ENCODE measurements at places on chromosomes 12 and 14.

- DNase-seq, result no peak
These were observed 1.9 kb downstream of the LRRK2 start for GRCh38 chr12:40226705-40227104.

GRCh38 chr12:44224399-44225148 is 388.7 kb downstream of the TMEM117 start:
- no peak for DNase-seq

DNA sequence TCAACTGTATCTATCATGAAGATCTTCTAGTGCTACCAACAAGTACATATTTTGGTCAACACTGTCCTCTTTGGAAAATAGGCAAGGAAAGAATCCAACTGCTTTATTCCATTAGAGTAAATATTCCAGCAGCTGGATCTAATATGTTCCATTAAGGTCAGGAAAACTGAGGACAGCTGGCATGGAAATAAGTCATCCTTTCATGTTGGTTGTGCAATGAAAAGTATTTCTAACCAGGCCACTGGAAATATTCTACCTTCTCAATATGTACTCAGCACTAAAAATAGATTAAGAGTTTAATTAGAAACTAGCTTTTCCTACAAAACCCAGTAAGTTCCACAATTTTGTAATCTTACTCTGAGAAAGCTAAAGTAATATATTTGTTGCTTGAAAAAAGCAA is 19.6 kb downstream of the HIGD1C start:
- no peak for DNase-seq

GRCh38 chr14:97116546-97116945 is 319.4 kb downstream of the VRK1 start:
- no peak for DNase-seq

GRCh38 chr14:50335389-50335788 is 23.3 kb downstream of the DMAC2L start:
- DNase-seq, result no peak

GRCh38 chr12:7571257-7571656 is 67.7 kb upstream of the CD163 start:
- no peak for DNase-seq

- no peak for DNase-seq
These were observed 4.2 kb downstream of the MYH6 start for GRCh38 chr14:23403908-23404307.

DNA sequence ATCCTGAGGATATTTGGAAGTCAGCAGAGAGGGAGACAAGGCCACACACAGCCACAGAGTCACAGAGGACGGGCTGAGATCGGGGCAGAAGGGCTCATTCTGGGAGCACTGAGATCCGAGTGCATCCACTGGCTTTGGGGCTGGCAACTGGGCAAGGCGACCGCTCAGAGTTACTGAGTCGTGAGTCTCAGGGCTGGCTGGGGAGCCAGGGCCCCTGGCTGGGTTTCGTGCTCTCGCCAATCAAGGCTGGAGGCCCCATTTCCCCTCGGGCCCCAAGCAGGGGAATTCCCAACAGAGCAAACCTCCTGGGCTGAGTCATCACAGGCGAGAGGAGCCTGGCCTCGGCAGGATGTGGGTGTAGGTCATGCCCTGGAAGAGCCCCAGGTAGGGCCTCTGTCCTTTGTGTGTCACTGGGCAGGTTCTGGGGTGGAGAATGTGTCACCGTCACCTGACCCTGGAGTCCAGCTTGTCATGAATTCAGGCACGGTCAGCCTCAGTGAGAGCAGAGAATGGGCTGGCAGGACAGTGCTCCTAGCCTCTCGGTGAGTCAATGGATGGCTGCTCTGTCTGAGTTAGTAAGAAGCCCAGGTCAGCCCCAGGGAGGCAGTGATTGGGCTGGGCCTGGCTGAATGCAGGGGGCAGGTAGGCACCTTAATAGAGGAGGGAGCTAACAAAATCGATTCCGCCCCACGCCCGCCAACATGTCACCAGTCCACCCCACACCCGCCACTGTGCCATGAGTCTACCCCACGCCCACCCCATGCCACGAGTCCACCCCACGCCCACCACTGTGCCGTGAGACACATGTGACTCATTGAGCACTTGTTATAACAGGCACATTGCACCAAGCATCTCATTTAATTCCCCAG is 16.9 kb downstream of the ASB2 start:
- DNase-seq, result peak; percentile 97

DNA sequence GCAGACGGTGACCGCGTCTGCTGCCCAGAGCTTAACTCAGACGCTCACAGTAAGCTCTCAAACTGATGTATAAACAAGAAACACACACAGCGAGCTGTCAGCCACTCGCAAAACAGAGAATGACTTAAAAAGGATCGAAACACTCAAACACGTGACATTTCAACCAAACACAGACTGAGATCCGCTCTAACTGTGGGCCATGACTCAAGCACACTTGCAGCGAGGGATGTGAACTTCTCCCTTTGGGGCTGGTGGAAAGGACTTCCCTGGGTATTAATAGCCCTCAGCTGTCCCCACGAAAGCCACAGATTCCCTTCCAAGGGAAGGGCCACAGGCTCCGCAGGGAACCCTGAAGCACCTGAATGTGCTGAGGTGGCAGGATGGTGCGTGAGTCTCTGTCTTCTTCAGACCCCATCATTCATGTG is 29.1 kb downstream of the CCDC88C start:
- peak; percentile 84 for DNase-seq

DNA sequence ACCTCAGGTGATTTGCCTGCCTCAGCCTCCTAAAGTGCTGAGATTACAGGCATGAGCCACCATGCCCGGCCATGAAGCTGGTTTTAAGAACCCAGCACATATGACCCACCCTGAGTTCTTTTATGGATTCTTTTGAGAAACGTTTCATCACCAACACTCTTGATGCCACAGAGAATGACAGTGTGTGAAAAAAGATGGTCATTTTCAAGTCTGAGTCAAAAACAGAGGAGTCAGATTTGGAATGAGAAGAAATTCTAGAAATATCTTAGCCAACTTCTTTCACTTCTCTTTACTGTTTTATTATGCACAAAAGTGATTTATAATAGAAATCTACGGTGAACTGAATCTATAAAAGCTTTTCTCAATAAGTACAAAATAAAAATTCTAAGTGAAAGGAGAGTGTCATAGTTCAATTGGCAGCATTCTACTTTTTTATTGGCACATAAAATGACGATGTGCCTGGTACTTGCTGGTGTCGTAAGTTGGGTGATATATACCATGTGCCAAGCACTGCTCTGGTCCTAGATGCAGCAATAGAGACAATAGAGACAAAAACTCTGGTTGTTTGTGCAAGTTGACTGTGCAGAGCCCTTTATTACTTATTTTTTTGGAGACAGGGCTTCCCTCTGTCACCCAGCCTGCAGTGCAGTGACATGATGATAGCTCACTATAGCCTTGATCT is 33.9 kb downstream of the CCDC177 start:
- no peak for DNase-seq

DNA sequence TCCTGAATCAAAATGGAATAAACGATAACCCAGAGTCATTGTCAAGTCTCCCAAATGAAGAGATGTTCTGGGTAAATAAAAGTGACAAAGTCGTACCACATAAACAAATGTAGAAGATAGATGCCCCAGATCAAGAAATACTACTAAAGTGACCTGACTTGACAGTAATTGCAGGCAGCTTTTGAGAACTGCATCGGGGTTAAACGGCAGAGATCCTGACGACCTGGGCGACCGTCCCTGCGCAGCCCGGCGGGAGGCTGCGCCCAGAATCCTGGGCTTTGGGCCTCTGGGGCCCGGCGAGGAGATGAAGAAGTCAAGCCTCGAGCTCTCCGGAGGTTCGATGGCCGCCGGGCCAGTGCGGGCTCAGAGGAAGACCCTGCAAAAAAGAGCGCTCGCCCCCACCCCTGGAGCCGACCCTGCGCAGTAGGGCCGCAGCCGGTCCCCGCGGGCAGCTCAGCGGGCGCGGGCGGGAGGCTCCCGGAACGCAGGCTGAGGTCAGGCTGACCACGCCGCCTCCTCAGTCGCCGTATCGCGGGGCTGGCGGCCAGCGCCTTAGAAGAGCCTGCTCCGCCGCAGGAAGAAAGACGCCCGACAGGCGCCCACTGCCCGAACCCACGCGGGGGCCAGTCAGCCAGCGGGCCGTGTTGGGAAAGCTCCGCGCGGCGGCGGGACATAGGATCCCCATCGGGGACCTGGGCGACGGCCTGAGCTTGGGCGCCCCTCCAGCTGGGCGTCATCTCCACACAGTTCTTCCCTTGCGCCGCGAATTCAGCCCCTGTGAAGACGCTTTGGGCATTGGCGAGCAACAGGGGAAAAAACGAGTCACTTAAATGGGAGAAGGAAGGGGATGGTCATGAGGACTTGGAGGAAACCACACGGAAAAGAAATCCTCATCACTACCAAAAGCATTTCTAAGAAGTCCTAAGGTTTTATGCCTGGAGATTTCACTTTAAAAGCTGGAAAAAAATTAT is 16.0 kb downstream of the NKX2-1 start:
- no peak for DNase-seq

- DNase-seq, result peak; percentile 81
These were observed 50.4 kb downstream of the DYRK2 start for GRCh38 chr12:67698672-67699581.

DNA sequence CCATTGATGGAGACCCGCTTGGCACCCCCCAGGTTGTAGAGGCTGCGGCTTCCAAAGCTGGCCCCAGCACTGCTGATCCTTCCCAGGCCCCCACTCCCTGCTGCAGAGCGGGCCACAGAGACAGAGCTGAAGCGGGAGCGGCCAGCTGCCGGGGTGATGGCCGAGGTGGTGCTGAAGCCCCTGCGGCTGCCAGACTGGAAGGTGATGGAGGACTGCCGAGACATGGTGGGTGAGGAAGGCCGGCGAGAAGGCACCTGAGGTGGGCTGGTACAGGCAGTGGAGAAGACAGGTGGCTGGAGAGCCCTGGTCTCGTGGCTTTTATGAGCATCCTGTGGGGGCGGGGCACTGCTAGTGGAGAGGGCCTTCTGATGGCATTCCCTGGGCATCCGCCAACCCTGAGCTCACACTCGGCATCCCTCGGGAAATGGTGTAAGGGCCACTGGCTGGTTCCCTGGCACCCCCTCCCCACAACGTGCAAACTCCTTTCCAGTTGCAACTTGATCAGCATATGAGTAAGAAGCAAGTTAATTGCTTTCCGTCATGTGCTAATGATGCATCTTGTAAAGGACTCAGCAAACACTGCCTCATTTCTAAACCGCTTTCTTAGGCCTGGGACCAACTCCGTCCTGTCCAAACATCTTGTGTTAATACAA is at the start of gene KRT75:
TSS of gene KRT75 (minus strand) at position 291 of the 653 bp plus-strand sequence. CDS start at position 224, 67 bp downstream.
- no peak for DNase-seq

DNA sequence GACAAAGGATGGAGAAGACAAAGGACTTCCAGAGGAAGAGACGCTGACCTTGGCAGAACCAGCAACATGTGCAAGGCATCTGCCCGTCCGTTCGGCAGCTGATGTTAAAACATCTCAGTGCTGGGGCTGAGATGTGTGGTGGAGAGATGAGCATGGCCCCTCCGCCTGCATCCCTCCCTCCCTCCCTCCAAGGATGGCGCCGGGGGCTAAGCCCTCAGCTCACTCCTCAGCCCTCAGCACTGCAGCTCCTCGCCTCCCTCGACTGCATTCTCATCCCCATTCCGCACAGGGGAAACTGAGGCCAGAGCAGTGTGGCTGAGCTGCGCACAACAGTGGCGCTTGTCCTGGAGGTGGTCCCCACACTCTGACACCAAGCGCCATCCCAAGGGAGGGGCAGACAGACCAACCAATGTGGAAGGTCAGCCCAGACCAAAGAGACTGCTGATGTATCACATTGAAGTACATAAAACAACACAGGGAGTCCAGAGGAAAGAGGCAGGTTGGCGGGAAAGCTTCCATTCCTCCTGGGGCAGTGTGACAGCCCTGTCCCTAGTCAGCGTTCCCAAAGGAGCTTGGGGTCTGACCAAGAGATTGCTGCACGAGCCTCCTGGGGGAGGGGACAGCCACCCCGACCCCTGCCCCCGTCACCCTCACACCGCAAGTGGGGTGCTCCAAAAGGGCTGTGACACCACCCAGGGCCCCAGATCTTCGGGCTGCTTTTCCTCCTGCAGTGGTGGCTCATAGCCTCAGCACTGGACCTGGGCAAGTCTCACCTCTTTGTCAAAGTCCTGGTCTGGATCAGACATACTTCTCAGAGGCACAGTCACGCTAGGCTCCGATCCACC is 15.1 kb downstream of the AMN start:
- no peak for DNase-seq

DNA sequence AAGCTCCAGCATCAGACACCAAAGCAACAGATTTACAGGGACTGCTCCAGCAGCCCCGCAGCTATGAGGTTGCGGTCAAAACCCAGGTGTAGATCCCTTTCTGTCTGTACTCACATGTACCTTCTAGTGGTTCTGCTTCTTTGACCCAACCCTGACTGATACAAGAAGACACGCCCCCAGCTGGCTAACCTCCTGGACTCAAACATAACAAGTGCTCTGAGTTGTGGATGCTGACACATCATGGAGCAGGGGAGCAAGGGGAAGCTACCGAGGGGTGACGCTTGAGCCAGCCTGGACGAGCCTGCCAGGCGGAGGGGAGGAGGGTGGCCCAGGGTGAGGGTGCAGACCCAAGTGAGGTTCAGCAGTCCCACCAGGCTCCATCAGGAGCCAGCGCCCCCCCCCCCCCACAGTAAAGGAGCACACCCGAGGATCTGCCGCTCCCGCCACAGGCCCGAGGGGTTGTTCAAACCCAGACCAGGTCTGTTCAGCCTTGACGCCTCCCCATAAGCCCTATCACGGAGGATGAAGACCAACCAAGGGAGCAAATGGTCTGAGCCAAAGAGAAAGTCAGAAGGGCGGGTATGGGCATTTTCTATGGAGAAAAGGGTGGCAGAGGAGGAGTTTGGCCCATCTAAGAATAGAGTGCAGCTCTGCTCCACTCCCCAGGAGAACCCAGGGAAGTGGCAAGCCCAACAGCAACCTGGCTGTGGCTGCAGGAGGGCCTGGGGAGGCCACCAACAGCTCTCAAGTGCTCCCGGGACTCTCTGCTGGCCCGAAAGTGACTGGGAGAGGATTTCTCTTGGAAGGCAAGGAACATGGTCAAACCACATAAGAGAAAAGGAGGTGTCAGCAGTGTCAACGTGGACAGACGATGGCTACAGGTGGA is 229.4 kb downstream of the BCL11B start:
- DNase-seq, result peak; percentile 30

- no peak for DNase-seq
These were observed 38.1 kb upstream of the CAPRIN2 start for GRCh38 chr12:30792648-30793499.

- no peak for DNase-seq
These were observed 624.9 kb downstream of the DIO2 start for GRCh38 chr14:79586416-79586815.

GRCh38 chr12:17361224-17361623 is 728.8 kb downstream of the RERGL start:
- no peak for DNase-seq
